ENCODE measurements at places on chromosomes 11 and 22.

- H3K27ac ChIP-seq, result no peak overlapping the region
- no peak for DNase-seq
These were observed 113.4 kb downstream of the CTNND1 start for GRCh38 chr11:57874981-57875380.

DNA sequence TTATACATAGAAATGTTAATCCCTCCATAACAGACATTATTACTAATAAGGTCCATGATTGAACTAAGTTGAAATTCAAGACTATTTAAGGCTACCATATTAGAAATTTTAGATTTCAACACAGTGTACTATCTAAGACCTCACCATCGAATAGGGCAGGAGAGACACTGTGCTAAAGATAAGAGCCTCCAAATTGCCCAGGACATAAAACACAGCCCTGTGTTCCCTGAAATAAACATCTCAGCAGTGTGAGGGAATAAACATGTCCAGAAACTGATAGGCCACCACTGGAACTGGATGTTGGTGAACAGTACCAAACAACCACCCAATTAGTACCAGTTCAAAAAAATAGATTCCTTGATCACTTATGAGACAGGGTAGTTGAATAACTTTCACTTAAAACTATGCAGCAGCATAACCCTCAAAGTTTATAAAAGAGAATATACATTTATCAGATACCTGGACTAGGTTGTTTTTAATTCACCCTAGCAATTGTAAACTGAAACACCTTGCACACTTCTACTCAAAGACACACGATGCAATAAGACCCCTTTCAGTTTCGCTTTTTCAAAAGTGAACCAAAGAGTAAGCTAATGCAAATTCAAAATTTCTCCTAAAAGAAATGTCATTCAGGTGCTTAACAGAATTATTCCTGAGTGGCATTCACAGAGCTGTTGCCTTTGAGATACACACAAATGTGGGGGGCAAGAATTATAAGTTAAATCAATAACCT, 34.3 kb downstream of the USP28 start:
- H3K27ac ChIP-seq, result no peak overlapping the region
- peaks cover 3% of the 10 kb centered on the region for H3K36me3 ChIP-seq
- no peak overlapping the region for H3K4me3 ChIP-seq
- DNase-seq, result no peak
- H3K4me1 ChIP-seq, result no peaks in the 10 kb centered on the region

DNA sequence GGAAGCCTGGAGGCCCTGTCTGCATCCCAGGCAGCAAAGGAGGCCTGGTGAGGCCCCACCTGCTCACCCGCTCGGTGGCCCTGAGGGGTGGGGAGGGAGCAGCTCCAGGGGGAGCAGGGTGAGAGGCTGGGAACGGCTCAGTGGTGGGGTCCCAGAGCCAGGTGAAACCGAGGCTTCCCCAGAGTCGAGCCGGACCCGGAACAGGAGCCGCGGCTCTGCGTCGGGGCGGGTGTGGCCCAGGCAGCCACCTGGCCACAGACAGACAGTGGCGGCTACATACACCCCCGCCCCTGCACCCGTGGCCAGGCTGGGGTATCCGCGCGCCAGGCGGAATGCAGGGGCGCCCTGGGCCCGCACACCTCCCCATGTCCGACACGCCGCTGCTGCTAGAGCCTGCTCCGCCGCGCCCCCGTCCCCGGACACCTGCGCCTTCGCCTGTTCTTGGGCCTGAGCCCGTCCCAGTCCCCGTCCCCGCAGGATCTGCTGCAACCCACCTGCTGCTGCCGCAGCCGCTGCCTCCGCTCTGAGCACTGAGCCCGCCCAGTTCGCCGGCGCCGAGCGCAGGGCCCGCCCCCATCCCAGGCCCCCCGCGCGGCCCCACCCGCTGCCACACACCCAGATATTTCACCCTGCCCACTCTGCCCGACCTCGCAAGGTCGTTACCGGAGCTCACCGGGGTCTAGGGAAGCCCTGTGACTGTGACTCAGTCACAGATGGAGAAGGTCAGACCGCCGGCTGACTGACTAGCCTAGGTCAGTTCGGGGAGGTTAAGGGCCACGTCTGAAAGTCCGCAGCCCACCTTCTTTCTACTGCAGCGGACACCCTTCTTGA, at the start of gene SLC7A4:
Gene SLC7A4, minus strand, starts transcription at position 525 of the 831 bp plus-strand sequence. CDS start 749 bp downstream, outside the sequence.
- DNase-seq, result no peak
- H3K27me3 ChIP-seq, result peaks cover 22% of the 10 kb centered on the region
- no peak within 1 kb of the TSS for H3K4me3 ChIP-seq
- H3K4me1 ChIP-seq, result peaks cover 9% of the 10 kb centered on the region
- H3K27ac ChIP-seq, result no peak within 1 kb of the TSS

DNA sequence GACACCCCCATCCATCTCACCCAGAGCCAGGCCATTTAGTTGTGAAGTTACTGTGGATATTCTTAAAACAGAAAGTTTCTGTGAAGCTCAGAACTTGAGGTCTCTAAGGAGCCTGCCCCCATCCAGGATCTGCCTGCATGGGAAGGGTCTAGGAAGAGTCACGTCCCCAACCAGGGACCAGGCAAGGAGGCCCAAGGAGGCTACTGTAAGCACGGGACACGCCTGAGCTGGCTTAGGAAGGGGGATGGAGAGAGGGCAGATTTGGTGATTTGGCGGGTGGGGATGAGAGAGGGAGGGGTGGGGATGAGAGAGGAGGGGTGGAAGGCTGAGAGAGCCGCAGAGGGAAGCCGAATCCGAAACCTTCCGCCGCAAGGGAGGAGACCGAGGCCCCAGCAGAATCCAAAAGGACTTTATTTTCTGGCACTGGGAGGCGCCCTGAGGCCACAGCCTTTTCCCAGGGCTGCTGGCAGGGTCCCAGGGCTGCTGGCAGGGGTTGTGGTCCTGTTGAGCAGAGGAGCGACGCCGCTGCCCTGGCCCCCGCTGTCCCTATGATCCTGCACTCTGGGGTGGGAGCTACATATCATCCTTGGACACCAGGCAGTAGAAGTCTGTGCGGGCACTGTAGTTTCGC, 9.4 kb downstream of the SIGIRR start:
- H3K36me3 ChIP-seq, result peaks cover 25% of the 10 kb centered on the region
- no peak for DNase-seq
- no peaks in the 10 kb centered on the region for H3K27me3 ChIP-seq
- no peak overlapping the region for H3K4me3 ChIP-seq
- peaks cover 8% of the 10 kb centered on the region for H3K4me1 ChIP-seq
- H3K27ac ChIP-seq, result no peak overlapping the region

- H3K36me3 ChIP-seq, result no peaks in the 10 kb centered on the region
- peak overlapping the region; percentile 75 for H3K4me3 ChIP-seq
- DNase-seq, result no peak
These were observed 1.2 kb downstream of the ARHGEF17 start for GRCh38 chr11:73308961-73309919.

GRCh38 chr11:67648140-67648795, 2.3 kb downstream of the ACY3 start:
- no peak overlapping the region for H3K27ac ChIP-seq
- peaks cover 6% of the 10 kb centered on the region for H3K4me1 ChIP-seq
- no peaks in the 10 kb centered on the region for H3K36me3 ChIP-seq
- H3K27me3 ChIP-seq, result no peaks in the 10 kb centered on the region

- peaks cover 5% of the 10 kb centered on the region for H3K4me1 ChIP-seq
- H3K4me3 ChIP-seq, result no peak overlapping the region
These were observed 19.9 kb downstream of the UPB1 start for GRCh38 chr22:24515027-24515338.

DNA sequence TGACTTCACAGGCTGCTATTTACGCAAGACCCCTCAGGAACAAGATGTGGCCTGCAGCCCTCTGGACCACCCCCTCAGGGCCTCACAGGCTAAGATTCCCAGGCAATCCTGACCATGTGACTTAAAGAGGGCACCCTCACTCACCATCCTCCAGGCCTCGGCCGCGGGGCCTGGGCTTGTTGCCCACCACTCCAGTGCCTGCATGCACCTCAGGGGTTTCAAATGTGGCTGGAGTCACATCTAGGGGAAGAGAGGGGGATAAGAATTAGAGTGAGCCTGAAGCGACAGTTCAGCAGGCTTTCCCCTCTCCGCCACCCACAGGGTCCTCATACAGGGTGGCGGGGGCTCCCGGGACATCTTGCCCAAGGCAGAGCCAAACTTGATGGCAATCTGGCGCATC, 2.1 kb downstream of the ESS2 start:
- H3K27ac ChIP-seq, result no peak overlapping the region
- H3K36me3 ChIP-seq, result peaks cover 30% of the 10 kb centered on the region
- no peaks in the 10 kb centered on the region for H3K27me3 ChIP-seq
- no peak for DNase-seq
- no peak overlapping the region for H3K4me3 ChIP-seq
